ENCODE measurements at places on chromosomes 4 and X.

GRCh38 chrX:13685126-13685763 is 3.7 kb upstream of the RAB9A start:
- DNase-seq = no peak

GRCh38 chrX:9859711-9860555 is 73.7 kb downstream of the SHROOM2 start:
- DNase-seq = no peak

- DNase-seq = no peak
Observed at GRCh38 chr4:14985843-14986242, 16.4 kb upstream of the CPEB2 start.

- no peak for DNase-seq
Observed at GRCh38 chr4:27022963-27023362, 162.3 kb downstream of the STIM2 start.

GRCh38 chr4:89562746-89563145 is 255.1 kb upstream of the GPRIN3 start:
- no peak for DNase-seq

DNA sequence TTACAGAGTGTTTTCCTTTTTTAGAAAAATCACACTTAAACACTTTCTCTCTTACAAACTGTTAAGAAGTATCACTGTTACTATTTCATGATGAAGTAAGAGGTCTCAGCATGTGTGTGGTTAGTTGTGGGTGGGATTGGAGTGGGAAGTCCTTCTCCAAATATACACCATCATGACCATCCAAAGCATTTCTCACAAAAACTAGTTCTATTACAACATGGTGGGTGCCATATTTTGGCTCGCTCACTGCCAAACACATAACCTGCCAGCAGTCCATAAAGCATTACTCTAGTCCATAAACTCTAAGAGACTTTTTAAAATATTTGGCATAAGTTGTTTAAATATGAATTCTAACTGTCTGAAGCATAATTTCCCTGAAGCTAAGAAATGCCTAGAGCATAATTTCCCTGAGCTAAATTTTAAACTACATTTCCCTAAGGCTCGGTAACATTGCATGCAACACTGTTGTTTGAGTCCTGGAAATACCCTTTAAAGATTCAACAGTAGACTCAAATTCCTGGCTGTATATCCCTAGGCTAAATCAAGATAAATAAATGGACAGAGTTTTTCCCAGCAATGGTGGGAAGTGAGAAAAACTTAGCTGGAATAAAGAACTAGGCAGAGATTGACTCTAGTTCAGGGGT is 415.0 kb upstream of the INTU start:
- DNase-seq = no peak

GRCh38 chrX:44938111-44938510 is 65.1 kb downstream of the KDM6A start:
- peak; percentile 15 for DNase-seq

DNA sequence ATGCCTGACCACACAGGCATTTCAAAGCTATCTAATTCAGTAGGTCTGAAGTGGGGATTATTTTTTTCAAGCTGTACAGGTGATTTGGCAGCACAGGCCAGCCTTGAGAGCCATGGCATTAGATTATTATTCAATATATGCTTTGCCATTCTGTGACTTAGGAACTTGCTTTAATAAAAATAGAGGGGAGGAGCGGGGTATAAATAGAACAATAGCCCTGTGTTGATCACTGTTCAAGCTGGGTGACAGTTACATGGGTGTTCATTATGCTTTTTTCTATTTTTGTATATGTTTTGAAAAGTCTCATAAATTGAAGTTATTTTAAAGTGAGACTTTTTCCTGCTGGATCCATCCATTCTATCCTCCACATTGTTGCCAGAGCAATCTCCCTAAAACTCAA is 20.3 kb downstream of the HUWE1 start:
- no peak for DNase-seq

DNA sequence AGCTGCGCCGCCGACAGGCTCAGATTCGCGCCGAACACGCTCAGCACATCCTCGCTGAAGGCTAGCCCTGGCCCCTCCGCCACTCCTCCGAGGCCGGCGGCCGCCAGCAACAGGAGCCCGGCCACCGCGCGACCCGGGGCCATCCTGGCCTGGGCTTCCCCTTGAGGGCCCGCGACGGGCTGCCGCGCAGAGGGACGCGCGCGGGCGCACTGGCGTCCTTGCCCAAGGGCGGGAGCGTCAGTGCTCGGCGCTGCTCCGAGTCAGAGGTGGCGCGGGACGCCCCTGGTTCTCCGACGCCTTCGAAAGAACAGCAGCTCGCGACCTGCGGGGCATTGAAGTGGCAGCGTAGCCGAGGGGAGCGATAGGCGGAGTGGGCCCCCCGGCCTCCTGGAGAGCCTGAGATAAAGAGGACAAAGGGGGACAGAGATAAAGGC is 745 bp downstream of the SLC39A8 start:
- no peak for DNase-seq

DNA sequence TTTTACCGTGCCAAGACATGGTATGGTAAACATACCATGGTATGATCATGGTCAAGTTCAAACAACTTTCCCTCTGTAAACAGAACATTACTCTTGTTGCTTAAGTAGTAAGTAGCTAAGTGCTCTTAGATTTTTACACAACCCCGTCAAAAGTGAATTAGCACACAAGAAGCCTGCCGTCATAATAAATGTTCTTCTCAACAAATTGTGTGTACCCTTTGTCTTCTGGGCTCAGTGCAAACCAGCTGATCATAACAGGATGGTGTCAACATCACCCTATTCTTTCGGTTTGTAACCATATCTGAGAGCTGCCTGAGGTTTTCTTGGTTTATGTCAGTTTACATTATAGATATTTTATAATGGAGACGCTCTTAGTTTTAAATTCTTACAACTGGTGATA is 28.8 kb downstream of the MSL3 start:
- no peak for DNase-seq

DNA sequence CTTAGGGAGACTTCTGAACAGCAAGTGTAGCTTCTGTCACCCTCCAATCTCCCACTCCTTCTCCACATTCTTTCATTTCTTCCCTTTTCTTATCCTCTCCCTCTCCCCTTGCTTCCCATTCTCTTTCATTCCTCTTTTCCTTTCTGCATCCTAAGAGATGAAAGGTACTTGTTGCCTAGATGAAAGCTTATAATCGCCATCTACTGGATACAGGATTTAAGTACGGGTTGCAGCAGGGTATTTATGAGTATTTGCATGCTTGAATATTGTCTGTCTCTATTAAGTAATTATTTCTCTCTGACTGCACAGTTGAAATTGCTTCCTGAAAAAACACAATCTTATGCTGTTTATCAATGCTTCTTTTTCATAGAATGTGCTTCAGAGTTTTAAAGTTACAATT is 174.0 kb upstream of the TENT5D start:
- DNase-seq = no peak

DNA sequence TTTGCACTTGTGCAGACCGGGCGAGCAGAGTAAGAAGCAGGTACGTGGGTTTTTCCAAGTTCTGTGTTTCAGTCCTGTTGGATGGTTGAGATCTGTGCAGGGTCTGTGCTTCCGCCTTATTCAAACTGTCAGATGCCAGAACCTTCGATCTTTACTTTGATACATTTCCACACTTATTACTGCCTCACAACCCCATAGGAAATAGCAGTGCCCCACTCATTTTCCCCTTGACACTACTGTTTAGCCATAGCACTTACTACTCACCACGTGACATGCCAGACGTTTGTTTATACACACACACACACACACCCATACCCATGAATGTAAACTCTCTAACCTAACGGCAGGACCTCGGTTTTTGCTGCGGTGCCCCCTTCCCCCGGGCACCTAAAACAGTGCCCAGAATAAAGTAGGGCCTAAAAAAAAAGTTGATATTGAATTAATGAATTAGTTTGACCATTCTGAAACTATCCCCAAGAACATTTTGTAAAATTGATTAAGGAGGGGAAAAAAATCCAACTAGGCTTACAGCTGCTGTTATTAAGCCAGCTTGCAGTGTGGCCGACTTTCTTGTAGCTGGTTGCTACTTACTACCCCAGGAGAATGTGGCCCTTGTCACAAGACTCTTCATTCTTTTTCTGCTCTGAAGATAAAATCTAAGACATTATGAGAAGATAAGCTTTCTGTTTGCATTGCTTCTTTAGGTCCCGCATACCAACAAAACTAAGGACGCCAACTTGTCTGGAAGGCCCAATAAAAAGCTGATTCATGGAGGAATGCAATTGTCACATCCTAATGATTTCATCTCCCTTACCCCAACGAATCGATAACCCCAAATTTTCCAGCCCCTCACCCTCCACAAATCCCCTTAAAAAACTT is 704 bp upstream of the SEPSECS start:
- DNase-seq = no peak

- no peak for DNase-seq
Observed at GRCh38 chr4:15354371-15355297, 73.2 kb upstream of the C1QTNF7 start.

- no peak for DNase-seq
Observed at GRCh38 chrX:33207056-33207455, 4.3 kb downstream of the DMD start.

DNA sequence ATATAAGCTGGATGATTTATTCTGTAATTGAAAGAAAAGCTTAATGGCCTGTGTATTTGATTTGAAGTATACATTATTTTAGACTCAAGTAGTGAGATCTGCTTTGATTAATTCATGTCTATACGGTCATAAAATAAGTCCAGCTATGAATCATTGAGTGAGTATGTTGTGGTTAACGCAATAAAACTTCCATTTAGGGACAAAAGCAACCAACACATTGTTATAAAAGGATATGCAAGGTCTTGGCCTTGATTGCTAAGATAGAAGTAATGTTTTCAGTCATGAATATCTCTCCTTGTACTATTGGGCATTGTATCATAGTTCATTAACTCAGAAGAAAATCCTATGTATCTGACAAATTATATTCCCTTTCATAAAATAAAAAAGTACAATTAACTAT is 162.1 kb downstream of the EPHA5 start:
- no peak for DNase-seq

- no peak for DNase-seq
Observed at GRCh38 chr4:171710743-171711142, 102.5 kb upstream of the GALNTL6 start.

GRCh38 chrX:43644124-43644701 is 11.9 kb upstream of the MAOA start:
- DNase-seq = no peak

DNA sequence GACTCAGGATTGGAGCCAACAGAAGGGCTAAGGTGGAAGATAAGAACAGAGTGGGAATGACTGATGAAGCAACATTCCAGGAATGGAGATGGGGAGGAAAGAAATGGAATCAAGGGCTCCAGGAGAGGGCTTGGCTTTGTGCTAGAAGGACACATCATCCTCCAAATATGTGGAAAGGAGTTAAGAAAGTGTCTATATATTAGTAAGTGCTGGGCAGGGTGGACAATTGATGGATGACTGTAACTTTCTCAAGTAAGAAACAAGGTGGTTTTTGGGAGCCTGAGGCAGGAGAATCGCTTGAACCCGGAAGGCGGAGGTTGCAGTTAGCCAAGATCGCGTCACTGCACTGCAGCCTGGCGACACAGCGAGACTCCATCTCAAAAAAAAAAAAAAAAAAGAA is 71.6 kb upstream of the NFKB1 start:
- no peak for DNase-seq

GRCh38 chrX:136189222-136189621 is 41.9 kb downstream of the FHL1 start:
- peak; percentile 38 for DNase-seq

GRCh38 chrX:43939187-43939926 is 33.8 kb downstream of the NDP start:
- DNase-seq = no peak

GRCh38 chrX:14022019-14022418 is 7.7 kb downstream of the GEMIN8 start:
- no peak for DNase-seq

DNA sequence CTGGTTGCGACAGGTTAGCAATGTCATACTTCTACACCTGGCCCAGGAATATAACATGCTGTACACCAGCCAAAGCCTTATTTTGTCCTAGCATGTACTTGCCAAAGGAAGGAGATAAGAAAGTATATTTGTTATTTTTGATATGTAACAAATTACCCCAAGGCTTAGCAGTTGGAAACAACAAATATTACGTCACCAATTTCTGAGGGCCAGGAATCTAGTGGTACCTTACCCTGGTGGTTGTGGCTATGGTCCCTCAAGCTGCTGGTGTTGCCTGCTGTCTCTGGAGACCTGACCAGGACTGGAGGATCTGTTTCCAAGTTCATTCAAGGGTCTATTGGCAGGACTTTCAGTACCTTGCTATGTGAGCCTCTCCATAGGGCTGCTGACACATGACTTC is 135.5 kb upstream of the BANK1 start:
- no peak for DNase-seq

DNA sequence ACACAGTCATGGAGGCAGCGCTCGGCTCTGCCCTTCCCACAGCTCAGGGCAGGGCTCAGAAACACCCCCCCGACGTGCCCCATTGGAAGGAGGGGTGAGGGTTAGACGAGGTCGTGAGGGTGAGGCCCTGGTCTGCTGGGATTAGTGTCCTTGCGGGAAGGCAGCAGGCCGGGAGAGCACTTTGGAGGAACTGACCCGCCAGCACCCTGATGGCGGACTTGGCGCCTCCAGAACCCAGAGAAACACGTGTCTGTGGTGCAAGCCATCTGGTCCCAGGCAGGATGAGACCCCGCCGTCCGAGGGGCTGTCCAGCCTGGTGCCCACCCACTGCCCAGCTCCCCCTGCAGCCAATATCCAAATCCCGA is 26.3 kb downstream of the TACC3 start:
- no peak for DNase-seq

- peak; percentile 61 for DNase-seq
Observed at GRCh38 chr4:71184195-71184781, 154.5 kb upstream of the SLC4A4 start.

Measured in thyroid gland (tissue), 4 donors.